Stimulated activated CD4-positive, alpha-beta T cell treated with anti-CD3 and anti-CD28 coated beads, Interleukin-15, amount 100 ng/mL, for 1 hour (primary cell): ENCODE measurements at places on chromosomes 16 and 17.

DNA sequence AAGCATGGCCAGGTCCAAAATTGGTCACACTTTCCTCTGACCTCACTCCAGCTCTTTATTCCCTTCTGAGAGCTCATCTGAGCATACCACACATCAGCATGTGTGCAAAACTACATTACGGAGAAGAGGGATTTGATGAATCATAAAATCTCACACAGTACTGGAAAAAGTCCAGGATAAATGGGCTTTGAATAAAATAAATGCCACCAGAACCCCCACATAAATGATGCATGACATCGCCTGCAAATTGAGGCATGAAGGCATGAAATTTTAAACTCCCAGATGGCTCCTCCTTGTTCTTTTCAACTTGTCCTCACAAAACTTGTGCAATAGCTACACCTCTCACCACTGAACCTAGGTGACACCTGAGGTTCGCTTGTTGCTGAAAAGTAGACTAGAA lies 439.5 kb downstream of the CA10 start:
- DNase-seq: no peak

DNA sequence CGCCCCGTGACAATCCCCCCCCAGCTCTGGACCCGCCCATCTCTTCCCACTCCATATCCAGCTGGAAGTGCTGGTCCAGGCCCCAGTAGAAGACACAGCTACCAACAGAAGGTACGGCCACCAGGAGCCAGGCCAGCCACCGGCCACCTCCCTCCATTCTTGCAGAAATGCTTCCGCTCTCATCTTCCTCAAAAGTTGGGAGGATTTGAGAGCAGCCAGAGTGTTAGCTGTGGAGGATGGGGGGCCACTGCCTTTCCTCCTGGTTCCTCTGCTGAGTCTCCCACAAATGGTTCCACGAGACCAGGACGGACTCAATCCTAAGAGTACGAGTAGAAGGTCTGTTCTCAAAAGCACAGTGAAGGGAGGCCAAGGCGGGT lies 78.3 kb downstream of the GAS7 start:
- DNase-seq: no peak

DNA sequence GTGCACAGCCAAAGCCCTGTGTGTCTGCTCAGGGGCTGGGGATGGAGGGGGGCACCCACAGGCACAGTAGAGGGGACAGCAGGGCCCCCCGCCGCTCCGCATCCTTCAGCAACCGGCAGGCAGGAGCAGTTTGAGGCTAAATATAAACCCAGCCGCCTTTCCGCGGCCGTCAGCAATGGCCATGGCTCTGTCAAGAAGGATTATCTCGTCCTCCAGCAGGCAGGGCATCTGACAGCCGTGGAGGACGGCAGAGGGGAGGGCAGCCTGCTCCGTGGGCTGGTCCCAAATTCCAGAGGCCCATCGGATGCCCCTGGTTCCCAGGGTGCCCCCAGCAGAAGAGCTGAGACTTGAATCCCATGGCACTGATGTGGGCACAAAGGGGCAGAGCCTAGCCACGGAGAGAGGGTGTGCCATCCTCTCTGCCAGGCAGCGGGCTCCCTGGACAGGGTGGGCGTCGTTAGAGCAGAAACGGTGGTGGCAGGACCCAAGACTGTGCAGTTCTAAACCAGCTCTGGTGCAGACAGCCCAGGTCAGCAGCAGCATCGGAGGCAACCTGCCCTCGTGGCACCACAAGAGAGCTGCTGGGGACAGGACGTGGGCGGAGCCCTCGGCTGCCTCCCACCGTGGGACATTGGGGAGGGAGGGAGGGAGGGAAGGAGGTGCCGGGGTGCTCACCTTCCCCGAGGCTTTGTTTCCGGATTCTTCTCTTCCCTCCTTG lies 198.8 kb upstream of the CIBAR2 start:
- no peak for DNase-seq

GRCh38 chr16:28621481-28622155 lies 11.8 kb upstream of the SULT1A1 start:
- no peak for DNase-seq

DNA sequence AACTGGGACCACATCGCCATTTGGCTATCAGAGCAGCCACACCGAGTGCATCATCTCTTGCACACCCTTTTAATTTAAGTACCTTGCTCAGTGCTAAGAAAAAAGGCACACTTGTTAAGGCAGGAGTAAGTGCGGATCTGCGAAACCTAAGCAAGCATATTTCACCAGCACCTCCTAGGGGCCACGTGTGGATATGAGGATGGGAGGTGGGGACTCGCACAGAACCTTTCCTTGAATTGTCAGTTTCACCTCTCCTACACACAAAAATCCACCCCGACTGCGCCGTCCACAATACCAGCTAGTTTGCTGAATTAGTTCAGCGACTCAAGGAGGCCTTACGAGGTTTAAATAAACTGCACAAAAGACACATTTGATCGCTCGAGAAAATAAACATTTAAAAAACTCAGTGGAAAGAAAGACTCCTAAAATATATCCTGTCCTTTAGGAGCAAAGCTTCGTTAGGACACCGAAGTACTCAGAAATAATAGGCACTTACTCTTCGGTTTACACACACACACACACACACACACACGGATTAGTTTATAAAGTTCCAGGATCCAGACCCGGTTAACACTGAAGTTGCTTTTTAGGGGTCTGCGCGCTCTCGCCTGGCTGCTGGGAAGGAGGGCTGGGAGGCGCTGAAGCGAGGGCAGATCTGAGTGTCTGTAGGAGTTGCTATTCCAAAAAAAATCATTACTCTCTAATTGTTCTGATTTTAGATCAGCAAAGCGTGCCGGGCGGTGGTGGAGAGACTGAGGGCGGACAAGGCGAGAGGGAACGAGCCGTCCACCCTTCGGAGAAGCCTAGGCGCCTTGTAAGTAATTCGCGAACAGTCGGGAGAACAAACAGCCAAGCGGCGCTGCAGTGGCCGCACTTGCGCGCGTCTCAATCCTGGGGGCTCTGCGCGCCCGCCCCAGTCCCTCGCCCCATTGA lies 1.0 kb upstream of the KCNJ2 start:
- DNase-seq: no peak

- no peak for DNase-seq
These were observed 132.3 kb upstream of the RBFOX1 start for GRCh38 chr16:7200320-7200719.

DNA sequence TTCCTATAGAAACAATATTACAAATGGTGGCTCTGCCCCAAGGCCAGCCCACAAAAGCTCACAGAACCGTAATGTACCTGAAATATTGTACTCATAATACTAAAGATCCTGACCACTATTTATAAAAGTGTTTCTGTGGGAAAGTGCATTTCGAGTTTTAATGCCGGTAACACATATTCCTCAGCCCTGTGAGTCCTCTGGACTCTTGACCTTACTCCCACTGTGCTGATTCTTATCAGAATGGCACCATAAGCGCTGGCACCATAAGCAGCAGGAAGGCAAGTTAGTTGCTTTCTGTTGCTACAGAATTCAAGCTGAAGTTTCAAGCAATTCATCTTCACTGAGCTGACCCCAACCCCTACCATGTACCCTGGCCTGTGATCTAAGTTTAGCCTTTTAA lies 36.4 kb upstream of the MED13 start:
- DNase-seq: no peak

DNA sequence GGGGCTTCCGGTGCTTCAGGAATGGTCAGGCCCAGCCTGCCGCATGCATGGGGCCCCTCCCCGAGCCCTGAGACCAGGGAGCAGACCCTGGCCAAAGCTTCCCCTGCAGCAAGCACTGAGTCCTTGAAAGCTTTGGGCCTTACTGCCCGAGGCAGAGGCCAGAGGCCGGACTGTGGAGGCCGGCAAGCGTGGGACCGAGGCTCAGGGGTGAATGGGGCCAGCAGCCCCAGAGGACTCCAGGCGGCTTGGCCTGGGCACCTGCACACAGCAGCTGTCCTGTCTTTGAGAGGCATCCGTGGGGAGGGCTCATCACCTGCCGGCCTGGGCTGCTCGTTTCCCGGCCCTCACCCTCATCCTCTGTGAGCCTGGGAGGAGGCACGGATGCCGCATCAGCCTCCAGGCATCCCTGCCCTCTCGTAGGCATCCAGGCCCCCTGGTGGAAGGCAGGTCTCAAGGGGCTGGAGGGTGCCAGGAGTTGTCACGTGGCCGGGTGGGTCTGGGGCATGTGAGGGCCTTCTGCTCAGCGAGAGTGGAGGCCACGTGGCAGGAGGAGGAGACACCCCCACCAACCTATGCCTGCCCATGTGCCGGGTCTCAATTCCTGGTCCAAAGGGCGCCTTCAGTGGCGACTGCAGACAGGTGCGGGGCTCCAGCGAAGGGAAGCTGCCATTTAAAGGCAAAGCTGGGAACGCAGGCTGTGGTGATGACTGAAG lies 31.4 kb downstream of the CACNA1H start:
- no peak for DNase-seq

GRCh38 chr16:77540646-77541045 lies 105.8 kb upstream of the ADAMTS18 start:
- DNase-seq: no peak
